ENCODE measurements at places on chromosomes 12 and 14.

DNA sequence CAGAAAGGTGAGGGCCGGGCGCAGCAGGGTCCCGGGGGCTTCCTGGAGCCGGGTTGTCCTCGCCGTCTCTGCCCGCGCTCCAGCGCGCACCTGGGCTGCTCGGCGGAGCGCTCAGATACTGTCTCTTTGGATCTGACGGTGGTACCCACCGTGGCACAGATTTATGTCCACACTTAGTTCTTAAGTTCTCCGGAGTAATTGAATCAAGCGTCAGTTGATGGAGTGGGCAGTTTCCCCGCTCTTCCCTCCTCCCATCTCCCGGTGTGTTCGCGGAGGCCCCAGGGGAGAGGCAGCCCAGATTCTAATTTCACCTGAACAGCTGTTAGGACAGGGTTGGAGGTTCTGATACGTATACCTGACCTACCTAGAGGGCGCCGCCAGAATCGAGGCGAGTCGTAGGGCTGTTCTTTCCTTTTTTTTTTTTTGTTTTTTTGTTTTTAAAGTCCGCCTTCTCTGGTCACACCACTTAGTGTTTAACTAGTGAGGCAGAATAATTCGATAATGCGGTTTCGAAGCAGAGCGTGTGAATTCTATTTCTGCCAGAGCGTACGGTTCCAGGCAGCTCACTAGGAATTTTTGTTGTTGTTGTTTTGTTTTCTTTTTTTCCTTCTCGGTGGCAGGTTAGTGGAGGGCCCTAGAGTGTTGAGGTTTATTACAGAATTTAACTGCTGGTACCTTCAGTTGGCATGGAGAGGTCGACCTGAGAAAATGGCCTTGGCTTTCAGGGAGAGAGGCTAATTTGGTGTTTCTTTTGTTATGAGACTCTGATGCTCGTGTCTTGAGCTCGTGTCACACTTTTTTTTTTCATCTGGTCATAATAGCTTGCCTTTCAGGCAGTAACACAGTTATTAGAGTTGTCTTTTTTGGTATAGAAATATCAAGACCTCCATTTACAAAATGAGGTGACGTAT lies 22.3 kb upstream of the GNS start:
- no peak for DNase-seq

- no peak for DNase-seq
Measured at GRCh38 chr12:49543221-49543913, 4.5 kb downstream of the KCNH3 start.

- DNase-seq: no peak
Measured at GRCh38 chr14:71063351-71063750, 156.1 kb downstream of the PCNX1 start.

GRCh38 chr12:25705261-25705660 lies 152.2 kb upstream of the LMNTD1 start:
- no peak for DNase-seq

DNA sequence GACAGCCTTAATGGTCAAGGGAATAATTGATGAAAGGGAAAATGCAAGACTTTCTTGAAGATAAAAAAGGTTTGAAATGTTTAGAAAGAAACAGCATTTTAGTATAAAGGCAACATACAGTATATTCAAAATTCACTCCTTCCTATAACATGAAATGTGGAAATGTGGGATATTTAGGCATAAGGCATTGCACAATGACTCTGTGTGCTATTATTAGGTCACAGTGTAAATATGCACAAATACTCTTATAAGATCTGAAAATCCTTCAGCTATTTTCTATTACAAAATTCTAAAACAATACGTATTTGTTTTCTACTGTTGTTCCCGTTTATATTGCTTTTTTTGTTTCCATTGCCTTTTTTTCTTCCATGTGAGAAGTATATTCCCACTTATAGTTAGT lies 127.7 kb downstream of the SLC16A7 start:
- no peak for DNase-seq
